NCI-H187 treated with DMSO at 0.1 percent for 48 hours (cell line): ENCODE measurements at places on chromosomes 3 and 15.

GRCh38 chr3:22734207-22734606 is 468.9 kb upstream of the UBE2E2 start:
- DNase-seq = peak; percentile 58

GRCh38 chr15:44633603-44634002 is 29.9 kb downstream of the SPG11 start:
- DNase-seq = no peak

DNA sequence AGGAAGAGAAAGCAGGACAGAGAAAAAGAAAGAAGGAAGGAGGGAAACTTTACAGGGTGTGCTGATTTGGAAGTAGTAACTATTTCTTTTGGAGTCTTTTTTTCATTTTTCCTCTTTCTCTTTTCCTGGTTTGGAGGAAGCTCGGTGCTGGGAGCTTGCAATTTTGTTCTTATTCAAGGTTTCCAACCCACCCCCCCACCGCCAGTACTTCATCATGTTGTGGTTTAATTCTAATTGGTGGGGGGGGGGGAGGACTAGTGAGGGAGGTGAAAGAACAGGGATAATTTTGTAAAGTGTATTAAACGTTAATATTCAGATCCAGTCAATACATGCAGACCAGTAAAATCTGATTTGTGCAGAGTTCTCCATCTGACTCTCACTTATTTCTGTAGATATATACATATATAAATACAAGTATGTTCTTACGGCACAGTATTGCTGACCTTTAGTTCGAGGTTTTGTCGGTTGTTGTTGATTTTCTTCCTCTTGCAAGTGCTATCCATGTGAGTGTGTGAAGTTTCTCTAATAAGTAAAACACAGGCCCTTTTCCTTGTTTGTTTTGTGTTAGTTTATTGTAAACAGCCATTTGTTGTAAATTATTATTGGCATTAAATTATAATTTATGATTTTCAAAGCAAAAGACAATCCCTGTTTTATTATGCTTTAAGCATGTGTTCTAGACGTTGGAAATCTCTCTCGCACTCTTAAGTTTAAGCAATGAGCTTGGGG is 9.3 kb downstream of the NR2F2 start:
- DNase-seq = no peak

DNA sequence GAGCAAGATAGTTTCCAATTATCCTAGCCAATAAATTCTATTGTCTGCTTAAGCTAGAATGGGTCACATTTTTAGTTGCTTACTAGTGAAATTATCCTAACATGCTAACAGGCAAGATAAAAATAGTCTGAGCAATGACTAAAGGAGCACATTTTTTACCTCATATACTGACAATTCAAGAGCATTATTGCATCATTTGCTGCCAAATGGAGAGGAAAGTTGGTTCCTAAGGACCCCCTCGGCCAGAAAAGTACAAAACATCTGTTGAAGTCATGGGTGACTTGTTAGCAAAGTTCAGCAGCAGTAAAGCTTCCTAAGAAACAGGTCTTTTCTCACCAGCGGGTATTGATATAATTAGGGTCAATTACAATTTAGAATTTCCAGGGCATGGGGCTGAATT is 1001.0 kb downstream of the FHIT start:
- DNase-seq = no peak

GRCh38 chr15:64009798-64010261 is 36.5 kb downstream of the DAPK2 start:
- no peak for DNase-seq

GRCh38 chr3:184525337-184526087 is 36.1 kb upstream of the EPHB3 start:
- no peak for DNase-seq

DNA sequence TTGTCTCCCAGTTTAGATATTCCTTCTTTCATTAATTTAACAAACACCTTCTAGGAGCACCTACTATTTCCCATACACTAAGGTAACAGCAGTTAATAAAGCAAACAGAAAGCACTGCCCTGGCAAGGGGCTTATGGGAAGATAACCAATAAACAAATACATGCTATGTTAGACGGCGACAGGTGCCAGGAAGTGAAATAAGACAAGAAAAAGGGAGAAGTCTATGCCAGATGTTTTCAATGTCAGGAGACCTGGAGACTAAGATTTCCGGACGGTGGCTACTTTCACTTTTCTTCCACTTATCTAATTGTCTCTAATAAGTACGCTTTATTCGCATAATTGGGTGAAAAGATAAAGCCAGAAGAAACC is 32.5 kb upstream of the ZNF445 start:
- no peak for DNase-seq

DNA sequence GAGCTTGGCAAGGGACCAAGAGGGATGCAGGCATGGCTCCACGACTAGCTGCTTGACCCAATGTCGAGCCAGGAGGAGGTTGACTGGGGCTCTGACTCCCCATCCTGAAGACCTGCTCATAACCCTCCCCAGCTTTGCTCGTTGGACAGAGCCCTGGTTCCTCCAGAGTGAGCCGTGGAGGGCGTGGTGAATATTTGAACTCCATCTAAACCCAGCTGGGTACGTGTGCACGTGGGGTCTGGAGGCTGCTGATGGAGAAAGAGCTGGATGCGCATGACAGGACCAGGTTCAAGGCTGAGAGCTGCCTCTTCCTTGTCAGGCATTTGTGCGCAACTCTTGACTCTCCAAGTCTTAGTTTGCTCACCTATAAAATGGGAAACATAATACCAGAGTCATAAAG is 282.8 kb downstream of the TLE3 start:
- no peak for DNase-seq

GRCh38 chr15:51702710-51703109 is 21.4 kb downstream of the SCG3 start:
- no peak for DNase-seq
